Hematopoietic multipotent progenitor cell treated with erythropoietin and hydrocortisone succinate and interleukin-3 and kit ligand, for 8 days (in vitro differentiated cells): ENCODE measurements at places on chromosomes 12 and 14.

DNA sequence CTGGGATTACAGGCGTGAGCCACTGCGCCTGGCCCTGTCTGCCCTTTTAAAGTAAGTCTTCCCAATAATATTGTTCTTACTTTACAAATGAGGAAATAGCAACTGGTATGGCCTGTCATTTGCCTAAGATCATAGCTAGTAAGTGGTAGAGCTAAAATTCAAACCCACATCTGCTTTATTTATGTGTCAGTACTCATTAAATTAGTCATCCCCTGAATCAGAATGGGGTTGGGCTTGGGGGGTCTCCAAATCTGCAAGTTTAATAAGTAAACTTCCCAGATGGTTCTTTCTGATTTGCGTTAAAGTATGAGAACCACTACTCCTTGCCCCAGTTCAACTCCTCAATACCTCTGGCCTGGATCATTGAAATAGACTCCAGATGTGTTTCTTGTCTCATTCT lies 96.2 kb downstream of the FAR2 start:
- DNase-seq = no peak

DNA sequence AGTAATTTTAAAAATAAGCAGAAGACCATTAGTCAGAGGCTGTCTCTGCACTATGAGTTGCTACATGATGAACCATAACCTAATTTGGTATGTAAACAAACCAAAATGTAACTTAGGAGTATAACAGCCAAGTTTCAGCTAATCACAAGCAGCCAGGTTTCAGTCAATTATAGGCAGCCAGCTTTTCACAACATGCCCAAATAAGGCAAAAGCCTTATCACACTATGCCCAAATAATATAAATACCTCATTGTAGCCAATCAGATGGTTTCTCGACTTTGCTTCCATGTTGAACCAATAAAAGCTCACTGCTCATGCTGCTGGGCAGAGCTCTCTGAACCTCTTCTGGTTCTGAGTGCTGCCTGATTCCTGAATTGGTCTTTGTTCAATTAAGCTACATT lies 38.6 kb downstream of the GARIN6 start:
- DNase-seq = no peak

DNA sequence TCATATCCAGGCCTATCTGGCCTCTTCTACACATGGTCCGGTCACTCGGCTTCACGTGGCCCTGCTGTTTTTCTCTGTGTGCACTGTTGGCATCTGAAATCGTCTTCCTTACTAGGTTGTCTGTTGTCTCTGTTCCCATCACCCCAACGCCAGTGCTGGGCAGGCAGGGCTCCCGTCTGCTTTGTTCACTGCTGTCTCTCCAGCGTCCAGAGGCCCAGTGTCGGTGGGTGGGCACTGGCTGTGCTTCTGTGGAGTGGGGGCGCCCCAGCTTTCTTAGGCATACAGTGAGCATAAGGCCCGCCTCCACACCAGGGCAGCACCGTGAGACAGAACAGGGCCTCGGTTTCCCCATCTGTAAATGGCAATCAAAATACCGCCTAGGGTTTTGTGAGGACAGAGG lies 153.1 kb downstream of the BCL11B start:
- DNase-seq = no peak

DNA sequence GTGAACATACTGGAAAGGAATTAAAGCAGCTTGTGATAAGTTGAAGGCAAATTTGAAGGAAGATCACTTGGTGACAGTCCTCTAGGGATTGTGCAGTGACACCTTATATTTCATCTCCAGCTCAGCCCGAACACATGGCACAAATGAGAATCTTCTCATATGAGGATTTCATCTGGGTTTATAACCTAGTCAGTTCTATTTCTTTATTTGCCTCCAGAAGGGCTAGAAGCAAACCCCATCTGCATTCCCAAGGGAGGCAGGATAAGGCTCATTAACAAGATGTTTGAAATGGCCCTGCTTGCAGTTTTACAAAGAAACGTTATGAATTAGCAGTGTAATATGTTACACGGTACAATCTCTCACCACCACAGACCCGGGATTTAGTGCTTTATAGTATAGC lies 90.7 kb upstream of the KRR1 start:
- DNase-seq = no peak

GRCh38 chr12:59093073-59093772 lies 172.9 kb upstream of the LRIG3 start:
- no peak for DNase-seq

- DNase-seq = no peak
These were observed 9.5 kb upstream of the CCDC91 start for GRCh38 chr12:28180786-28181185.

- DNase-seq = no peak
These were observed 17.9 kb upstream of the TFCP2 start for GRCh38 chr12:51190820-51191219.

GRCh38 chr14:103483600-103483999 lies 39.0 kb downstream of the CKB start:
- no peak for DNase-seq

GRCh38 chr14:21033133-21033698 lies 1.4 kb downstream of the RNASE13 start:
- no peak for DNase-seq

DNA sequence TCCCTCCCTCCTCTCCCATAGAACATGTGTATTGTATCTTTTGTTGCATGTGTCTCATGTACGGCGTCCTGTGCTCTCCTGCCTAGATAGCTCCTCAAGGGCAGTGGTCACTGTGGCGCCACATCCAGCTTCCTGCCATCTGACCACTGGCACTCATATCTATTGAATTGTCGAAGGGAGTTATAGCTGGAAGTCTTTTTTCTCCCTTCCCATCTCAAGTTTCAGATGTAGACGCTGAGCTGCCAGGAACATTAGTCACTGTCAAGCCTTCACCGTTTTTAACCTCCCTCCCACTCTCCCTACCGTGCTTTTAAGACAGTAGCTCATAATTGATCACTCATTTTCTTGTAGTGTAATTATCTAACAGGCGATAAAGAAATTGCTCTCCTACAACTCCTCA lies 33.0 kb downstream of the MTHFD1 start:
- DNase-seq = no peak

DNA sequence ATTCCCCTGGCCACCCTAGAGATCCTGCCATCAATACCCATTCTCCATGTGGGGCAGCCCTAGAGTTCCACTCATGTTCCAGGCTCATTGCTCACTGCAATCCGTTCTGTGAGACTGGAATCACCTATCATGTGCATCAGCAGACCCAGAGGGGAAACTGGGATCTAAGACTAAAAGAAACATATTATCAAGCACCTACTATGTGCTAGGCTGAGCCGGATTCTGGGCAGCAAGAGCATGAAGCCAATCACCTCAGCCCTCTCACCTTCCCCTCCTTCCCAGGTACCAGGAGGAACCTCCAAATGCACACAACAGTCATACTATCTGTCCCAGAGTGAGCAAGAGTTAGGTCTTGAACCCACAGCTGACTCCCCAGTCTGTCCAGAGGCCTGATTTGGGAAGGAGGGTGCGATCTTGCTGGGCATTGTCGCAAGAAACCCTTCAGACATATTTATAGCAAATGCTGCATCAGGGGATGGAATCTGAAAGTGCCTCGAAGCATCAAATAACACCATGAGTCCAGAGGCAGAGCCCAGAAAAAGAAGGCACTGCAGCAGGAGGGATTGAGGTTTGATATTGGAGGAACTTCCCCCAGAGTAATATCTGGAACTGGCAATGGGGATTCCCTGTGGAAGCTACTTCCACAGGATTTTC lies 6.7 kb upstream of the CACNB3 start:
- no peak for DNase-seq

DNA sequence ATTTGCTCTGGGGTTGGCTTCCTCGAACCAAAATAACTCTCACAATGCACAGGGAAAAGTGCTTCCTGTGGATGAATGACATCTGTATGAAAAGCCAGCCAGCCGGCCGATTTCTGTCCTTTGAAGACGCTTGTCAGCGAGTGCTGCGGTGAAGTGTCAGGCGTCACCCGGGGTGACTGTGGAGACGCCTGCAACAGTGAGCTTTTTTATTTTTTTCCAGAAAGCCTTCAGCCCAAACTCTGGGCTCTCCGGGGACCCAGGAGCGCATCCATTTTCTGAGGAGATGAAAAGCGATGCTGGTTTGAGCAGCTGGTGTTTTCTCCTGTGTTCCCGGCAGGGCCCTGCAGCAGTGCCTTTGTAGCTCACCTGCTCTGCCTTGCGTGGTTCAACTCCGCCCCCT lies 147.9 kb upstream of the MYL2 start:
- no peak for DNase-seq

GRCh38 chr12:57129889-57130288 lies 1.6 kb downstream of the LRP1 start:
- DNase-seq = no peak

DNA sequence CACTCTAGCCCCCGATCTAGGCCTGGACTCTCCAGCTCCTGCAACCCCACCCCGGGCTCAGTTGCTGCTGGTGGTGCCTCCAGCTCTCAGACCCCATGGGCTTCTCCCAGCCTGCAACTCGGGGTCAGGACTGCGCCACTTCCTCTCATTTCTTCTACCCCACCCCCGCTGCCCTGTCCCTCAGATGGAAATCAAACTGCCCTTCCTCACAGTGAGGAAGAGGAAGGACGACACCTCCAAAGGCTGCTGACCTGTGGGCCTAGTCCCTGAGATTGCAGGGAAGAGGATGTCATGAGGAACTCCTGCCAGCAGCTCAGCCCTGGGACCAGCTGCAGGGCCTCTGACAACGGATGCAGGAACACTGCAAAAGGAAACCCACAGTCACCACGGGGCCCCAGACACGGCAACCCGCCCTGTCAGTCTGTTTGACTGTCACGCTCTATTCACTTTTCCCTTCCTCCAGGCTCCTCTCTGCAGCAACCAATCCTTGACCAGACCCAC lies 29.3 kb upstream of the PNMA1 start:
- DNase-seq = peak; percentile 63

DNA sequence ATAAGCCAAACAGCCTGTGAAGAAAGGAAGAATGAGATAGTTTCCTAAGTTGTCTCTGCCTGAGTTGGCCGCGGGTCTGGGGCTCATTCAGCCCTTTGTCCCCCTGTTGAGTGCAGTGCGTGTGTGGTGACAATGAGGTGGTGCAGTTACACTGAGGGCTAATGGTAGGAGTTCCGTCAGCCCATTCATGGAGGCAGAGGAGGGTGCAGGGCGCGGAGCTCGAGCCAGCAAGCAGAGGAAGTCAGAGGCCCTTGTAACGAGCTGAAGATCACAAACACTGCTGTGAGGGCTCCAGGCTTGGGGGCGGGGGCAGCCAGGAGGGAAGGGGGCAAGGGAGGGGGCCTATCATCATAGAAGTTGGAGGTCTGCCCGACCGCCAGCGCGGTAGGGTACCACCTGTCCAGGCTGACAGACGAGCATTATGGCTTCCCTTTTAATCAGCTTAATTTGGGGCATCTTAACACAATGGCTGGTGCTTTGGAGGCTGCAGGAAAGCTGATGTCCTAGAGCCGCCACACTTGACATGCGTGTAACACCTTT lies 20.5 kb downstream of the CCND2 start:
- DNase-seq = no peak
